ENCODE measurements at places on chromosomes 6 and 20.

- DNase-seq = no peak
Measured at GRCh38 chr20:32155017-32155981, 45.8 kb downstream of the TM9SF4 start.

- peak; percentile 67 for DNase-seq
Measured at GRCh38 chr6:44151348-44152108, 7.1 kb upstream of the CAPN11 start.

GRCh38 chr20:44776980-44777379 is 31.3 kb downstream of the KCNK15 start:
- no peak for DNase-seq

DNA sequence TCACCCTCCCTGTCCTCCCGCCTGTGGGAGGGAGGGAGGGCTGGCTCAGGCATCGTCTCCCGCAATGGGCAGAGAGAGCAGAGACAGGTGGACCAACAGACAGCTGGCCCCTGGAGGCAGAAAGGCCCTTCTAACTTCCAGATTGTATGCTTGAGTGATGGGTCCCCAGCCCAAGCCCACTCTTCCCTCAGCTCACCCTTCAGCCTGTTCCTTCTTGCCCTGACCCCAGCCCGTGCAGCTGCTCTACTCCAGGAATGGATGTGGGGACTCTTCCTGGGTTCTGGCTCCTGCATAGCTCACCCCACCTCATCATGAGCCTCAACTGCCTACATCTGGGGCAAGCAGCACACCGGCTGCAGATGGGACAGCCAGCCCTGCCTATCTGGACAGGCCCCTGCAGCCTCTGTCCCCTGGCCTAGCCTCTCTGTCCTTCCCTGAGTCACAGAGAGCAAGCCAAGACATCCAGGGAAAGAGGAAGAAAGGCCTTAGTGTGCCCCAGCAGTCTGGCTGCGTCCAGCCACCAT is 11.5 kb upstream of the SLC22A7 start:
- DNase-seq = no peak

GRCh38 chr20:47675190-47676142 is 109.8 kb downstream of the SULF2 start:
- no peak for DNase-seq

DNA sequence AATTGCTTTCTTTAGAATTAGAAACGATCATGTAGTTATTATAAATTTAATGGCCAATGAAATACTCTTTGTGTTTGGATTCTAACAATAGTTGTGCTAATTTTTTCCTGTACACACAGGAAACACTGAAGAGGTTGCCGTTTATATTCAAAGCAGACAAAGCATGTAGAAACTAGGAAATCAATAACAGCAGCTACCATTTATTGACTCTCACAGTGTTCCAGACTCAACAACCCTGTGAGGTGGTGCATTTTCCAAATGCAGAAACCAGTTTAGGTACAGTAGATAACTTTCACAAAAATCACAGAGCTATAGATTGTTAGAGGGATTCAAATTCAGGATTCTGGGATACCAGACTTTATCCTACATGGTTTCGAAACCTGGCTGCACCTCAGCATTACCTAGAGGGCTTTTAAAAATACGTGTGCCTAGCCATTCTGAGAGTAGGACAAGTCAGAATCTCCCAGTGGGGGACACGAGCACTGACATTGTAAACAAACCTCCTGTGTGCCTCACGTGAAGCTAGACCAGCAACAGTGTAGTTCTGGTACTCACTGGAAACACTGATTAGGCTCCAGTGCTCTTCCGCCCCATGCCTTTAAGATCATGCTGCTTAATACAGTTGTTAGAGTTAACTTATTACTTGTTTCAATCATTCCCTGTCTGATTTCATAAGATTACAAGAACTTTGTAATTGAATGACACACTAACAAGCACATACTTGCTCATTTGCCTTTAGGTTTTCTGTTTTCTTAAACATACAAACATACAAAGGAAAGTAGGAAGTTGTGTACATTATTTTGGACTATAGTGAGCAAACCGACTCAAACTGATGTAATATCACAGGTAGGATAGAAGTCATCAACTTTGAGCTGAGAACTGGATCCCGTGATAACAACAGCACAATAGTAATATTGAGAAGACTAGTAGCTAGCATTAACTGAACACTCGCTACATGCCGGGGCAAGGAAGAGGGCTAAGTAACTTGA is 65.8 kb downstream of the MAP3K4 start:
- no peak for DNase-seq

DNA sequence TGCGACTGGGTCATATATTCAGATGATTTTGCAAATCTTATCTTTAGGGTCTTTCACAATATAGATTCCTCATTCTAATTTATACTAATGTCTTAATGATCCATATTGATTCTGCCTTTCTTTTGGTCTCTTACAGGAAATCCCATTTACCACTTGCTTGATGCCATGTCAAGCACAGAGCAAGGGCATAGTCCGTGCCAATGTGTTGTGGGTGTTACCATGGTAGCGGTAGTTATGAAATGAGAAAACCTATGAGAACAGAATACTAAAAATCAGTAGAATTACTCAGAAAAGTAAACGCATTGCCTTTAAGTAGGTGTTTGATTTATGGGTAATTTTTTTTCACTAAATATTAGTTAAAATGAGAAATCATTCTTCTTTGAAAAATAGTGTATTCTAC is 153.9 kb upstream of the RAB32 start:
- DNase-seq = no peak

DNA sequence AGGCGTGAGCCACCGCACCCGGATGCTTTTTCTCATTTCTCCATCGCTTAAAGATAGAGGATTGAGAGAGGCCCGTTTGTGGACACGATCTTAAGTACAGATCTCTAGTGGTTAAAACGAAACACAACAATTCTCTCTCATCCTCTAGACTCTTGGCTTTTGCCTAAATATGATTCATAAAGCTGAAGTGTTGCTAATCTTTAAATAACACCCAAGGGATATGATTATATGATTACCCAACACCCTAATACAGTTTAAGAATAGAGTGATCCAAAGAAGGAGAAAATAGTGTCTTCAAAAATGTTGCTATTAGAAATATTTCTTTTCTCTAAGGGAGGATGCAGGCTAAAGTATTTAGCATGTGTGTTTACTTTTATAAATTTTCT is 50.4 kb downstream of the MTHFD1L start:
- DNase-seq = no peak

- no peak for DNase-seq
Measured at GRCh38 chr6:5942591-5942990, 64.1 kb downstream of the NRN1 start.

DNA sequence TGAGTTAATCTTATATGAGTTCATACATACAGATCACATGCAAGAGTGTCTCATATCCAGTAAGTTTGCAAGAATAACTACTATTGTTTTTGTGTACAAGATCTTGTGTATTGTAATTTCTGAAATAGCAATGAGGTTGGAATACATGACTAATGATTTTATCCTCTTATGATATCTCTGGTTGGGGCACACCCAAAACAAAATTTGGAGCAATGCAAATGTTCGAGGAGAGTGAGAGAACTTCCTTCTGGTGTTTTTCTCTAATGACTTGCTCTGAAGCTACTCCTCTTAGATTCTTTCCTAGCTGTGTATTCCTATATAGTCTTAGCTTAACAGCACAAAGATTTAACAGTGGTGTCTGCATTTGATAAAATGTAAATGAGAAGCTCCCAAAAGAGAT is 252.5 kb downstream of the LAMA2 start:
- no peak for DNase-seq

Measured in activated T-helper 1 cell treated with anti-CD3 and anti-CD28 coated beads, Interleukin-2, amount 50 U/mL, for 16 hours (primary cell).